T-helper 1 cell (primary cell): ENCODE measurements at places on chromosomes 5 and 9.
A peak's percentile ranks its signal among the peaks of the same experiment; 100 is the strongest.

- no peak for DNase-seq
Observed at GRCh38 chr9:10434412-10434811, 178.4 kb downstream of the PTPRD start.

GRCh38 chr5:108437425-108437824 is 55.5 kb upstream of the FBXL17 start:
- DNase-seq = no peak

DNA sequence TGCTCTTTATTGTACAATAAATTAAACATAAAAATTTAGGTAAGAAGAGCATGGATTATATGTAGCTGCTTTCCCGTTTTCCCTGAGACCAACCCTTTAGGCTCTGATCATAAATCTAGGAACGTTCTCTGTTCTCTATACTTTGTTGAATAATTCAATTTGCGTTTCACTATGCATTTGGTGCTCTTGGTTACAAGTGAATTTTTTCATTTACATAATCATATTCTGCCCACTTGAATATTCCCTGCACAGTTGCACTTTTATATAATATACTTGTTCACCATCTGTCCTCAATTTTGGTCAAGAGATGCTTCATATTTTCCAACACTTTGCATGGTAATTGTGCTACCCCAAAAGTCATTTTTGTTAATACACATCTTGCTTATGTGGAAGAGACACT is 741.8 kb downstream of the CDH12 start:
- no peak for DNase-seq

GRCh38 chr9:88809355-88810161 is 181.7 kb upstream of the S1PR3 start:
- no peak for DNase-seq

GRCh38 chr9:571741-572140 is 269.8 kb upstream of the DMRT1 start:
- no peak for DNase-seq

GRCh38 chr9:127130661-127131538 is 8.5 kb upstream of the ANGPTL2 start:
- no peak for DNase-seq

DNA sequence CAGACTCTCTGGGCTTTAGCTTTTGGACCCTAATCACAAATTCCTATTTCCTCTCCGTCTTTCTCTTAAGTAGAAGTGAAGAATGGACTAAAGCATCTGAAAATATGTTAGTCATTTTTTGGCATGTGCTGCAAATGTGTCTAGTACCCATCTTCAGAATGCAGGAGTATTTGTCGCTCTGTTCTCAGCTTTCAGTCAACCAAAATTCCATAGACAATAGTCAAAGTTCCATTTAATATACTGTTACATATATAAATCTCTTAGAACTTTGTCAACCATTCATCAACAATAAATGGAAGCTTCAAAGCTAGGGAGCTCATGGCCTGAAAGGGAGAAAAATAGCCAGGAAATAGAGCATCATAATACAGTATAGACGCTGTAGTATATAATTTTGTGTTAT is 509.4 kb downstream of the BNC2 start:
- DNase-seq = no peak

DNA sequence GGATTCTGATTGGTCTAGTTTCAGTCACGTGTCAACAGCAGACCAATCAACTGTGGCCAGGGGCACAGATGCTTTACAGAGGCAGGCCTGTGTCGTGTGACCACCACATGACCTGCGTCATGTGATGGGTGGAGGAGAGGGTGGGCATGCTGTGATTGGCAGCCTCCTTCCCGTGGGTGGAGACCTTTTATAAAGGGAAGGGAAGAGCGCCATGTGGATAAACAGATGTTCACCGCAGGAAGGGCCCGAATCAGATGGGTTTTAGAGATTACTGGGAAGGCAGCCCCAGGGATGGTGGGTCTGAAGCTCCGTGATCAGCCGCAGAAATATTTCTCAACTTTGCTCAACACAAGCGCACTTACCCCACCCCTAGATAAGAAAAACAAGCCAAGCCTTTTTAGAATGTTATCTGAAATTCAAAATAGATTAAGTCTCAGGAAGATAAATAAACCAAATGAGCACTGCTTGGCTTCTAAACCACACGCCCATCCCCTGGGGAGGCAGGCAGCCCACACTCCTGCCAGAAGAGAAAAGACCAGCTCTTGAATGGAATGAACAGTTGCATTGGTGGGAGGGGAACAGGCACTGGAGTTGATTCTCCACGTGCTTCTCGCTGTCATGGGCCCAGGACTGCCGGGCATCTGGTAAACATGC is 43.6 kb downstream of the ROPN1L start:
- no peak for DNase-seq

GRCh38 chr5:32767948-32768467 is 56.9 kb downstream of the NPR3 start:
- no peak for DNase-seq

- peak; percentile 53 for DNase-seq
Observed at GRCh38 chr9:136943291-136944211, 987 bp downstream of the FBXW5 start.

GRCh38 chr5:85205430-85205829 is 820.8 kb upstream of the EDIL3 start:
- no peak for DNase-seq

DNA sequence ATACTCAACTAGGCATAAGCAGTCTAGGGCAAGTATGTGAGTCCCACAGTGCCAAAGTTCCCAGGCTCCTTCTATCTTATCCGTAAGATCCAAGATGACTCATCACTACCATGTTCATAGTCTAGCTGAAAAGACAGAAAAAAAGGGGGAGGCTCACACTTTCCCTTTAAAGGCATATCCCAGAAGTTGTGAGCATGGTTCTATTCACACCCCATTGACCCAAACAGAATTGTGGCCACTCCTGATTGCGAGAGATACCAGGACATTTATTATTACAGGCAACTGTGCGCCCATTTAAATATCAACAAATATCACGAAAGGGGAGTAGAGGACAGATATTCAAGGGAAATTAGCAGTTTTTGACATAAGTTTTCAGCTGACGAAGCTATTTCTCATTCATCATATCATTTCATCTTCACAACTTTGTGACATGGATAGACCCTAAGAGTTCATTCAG is 8.1 kb upstream of the PFDN1 start:
- no peak for DNase-seq

- no peak for DNase-seq
Observed at GRCh38 chr5:171827162-171827561, 41.5 kb downstream of the SMIM23 start.

DNA sequence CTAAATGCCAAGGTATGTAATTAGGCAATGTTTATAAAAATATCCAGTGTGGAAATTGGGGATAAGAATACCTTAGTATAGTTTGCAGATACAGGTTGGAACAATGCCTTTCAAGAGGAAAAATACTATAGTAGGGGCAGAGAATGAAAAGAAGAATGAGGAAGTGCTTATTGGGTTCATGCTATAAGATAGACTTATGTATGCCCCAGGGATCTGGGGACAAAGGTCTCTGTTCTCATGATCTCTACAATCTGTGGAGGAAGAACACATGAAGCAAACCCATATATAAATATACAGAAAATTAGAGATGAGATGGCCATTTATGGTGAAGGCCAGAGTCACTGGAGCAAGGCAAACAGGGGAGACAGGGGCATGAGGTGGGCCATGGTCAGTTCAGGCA is 106.5 kb upstream of the DAB2 start:
- DNase-seq = no peak

DNA sequence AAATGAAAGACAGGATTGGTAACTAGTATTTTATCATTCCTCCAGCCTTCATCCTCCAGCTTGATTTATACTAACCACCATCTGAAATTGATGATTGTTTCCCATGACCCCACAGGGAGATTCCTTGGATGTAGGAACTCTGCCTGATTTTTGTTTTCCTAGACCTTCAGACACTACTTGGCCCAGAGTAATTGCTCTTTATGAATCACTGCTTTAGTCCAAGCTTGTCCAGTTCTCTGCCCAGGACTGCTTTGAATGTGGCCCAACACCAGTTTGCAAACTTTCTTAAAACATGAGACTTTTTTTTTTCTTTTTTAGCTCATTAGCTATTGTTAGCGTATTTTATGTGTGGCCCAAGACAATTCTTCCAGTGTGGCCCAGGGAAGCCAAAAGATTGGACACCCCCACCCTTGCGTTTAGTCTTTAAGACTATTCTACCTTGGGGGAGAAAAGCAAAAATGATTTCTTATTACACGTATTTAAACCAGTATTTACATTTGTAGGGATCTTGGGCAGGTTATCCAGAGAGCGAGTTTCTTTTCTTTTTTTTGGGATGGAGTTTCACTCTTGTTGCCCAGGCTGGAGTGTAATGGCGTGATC is 18.4 kb downstream of the BASP1 start:
- DNase-seq = no peak

GRCh38 chr5:141618030-141618803 is 583 bp downstream of the DIAPH1 start:
- peak; percentile 31 for DNase-seq

- DNase-seq = no peak
Observed at GRCh38 chr5:56264417-56265025, 31.4 kb upstream of the ANKRD55 start.

DNA sequence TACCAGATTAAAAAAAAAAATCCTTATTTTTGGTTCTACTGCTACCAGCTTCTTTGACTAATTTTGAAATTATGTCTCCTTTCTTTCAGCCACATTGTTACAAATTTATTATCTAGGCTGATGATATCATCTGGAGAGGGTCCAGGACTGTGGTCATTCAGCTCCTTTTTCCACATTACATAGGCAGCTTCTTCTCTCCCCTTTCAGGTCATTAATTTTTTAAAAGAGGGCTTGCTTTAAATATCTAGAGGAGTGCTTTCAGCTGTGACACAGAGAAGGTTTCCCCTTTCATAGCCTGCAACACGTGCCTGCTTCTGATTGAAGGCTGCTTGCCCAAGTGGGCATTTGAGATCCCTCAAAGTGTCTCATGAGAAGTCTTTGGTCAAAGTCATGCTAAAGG is 155.7 kb upstream of the PAPPA start:
- DNase-seq = no peak

- no peak for DNase-seq
Observed at GRCh38 chr5:77032635-77033034, 2.4 kb downstream of the AGGF1 start.

- DNase-seq = no peak
Observed at GRCh38 chr5:73218552-73219171, 45.7 kb downstream of the TMEM174 start.

GRCh38 chr5:145925803-145926202 is 10.6 kb upstream of the SH3RF2 start:
- DNase-seq = no peak

GRCh38 chr5:157497875-157498611 is 38.0 kb downstream of the NIPAL4 start:
- DNase-seq = no peak

DNA sequence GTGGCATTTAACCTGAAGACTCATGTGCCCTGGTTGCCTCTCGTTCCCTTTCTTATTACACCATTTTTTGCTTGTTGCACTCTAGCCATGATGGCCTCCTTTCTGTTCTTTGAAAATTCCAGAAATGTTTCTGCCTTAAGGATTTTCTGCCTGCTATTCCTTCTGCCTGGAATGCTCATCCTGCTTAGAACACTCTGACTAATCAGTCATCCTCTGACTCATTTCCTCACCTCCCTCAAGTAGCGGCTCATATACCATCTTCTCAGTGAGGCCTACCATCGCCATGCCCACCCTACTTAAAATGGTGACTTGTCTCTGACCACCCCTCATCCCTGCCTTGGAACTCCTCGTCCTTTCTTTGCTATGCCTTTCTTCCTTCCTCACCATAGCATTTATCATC is 68.8 kb downstream of the KIF4B start:
- no peak for DNase-seq

GRCh38 chr5:113493446-113493845 is 5.2 kb upstream of the MCC start:
- no peak for DNase-seq

GRCh38 chr5:160940725-160941124 is 88.7 kb upstream of the ATP10B start:
- no peak for DNase-seq

- DNase-seq = no peak
Observed at GRCh38 chr5:78959767-78960166, 25.3 kb downstream of the ARSB start.

DNA sequence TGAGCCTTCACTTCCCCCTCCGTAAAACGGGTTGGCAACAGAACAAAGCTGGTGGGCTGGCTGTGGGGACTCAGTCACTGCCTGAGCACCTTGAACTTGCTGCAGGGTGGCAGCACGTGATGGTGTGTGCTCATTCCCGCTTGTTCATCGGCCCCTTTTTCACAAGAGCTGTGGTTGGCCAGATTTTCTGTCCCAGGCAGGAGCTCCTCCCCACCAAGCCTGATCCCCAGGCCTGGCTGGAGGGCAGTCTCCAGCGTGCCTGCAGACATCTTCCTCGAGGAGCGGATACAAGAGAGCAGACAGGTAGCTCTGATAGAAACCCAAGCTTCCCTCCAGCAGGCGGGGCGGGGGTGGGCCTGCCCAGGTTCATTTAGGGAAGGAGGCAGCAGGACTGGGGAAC is 61.9 kb upstream of the ORM1 start:
- DNase-seq = no peak

GRCh38 chr5:14231890-14232289 is 88.7 kb downstream of the TRIO start:
- DNase-seq = no peak

- no peak for DNase-seq
Observed at GRCh38 chr5:95543017-95543705, 11.6 kb downstream of the SKIC3 start.

- no peak for DNase-seq
Observed at GRCh38 chr5:120684749-120685415, 220.8 kb downstream of the PRR16 start.

- DNase-seq = no peak
Observed at GRCh38 chr5:74866596-74867162, 492 bp upstream of the FAM169A start.

DNA sequence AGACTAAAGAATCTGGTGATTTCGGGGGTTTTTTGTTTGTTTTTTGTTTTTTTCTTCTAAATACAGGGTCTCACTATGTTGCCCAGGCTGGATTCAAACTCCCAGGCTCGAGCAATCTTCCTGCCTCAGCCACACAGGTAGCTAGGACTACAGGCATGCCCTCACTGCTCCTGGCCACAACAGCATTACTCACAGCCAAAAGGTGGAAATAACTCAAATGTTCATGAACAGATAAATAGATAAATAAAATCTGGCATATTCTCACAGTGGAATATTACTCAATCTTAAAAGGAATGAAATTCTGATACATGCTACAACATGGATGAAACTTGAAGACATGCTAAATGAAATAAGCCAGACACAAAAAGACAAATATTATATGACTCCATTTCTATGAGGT is 19.8 kb upstream of the RAD23B start:
- DNase-seq = no peak

DNA sequence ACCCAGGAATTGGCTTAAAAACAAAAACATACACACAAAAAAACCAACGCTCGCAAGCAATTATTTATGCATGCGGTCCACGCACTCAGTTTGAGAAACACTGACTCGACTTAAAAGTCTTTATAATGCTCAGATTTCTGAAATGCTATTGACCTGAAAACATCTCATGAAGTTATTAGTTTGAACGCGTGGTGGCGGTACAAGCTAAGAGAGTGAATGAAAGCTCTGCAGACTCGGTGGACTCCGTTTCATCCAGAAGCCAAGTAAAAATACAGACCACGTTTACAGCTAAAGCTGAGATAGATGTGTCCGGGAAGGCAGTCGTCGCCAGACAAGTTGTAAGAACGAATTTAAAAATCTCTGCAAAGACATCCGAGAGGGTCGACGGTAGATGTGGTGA is at the start of gene PCDHB6:
Gene PCDHB6 (plus strand): TSS at position 246 of the 400 bp plus-strand sequence. CDS start 201 bp downstream, outside the sequence.
- no peak for DNase-seq
